Stimulated activated naive B cell treated with anti-CD40 and anti-IgM and Interleukin-4, amounts not matched to agents 10 μg/mL and 1 μg/mL and 100 μg/mL, for 72 hours (primary cell): ENCODE measurements at places on chromosomes 16 and 17.

GRCh38 chr17:31148205-31148604, 53.4 kb downstream of the NF1 start:
- H3K4me3 ChIP-seq: no peak overlapping the region
- no peak overlapping the region for H3K27ac ChIP-seq
- no peak for DNase-seq
- H3K27me3 ChIP-seq: no peaks in the 10 kb centered on the region
- H3K36me3 ChIP-seq: peaks cover 10% of the 10 kb centered on the region
- no peaks in the 10 kb centered on the region for H3K4me1 ChIP-seq

DNA sequence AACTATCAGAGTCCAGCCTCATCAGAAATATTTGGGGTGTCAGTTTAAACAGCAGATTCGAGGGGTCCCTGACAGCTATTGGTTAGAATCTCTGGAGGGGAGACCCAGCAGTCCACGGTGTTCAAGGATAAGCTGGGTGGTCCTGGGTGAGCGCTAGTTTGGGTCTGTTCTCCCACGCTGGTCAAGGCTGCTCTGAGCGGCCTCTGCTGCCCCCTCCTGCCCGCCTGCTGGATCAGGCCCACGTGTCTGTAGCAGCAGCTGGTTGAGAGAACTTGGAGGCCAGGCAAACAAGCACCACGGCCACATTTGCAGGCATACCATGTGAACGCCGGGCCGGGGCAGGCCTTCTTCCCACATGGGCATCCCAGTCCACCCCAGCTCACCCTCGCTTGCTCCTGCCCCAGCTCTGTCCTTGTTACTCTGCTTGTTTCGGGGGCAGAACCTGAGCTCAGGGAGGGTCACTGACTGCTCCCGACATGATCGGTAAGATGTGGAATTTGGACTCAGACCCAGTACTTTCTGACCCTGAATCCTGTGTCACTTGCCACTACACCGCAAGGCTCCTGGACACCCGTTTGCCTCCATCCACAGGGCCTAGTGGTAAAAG, 7.4 kb downstream of the FOXF1 start:
- H3K27ac ChIP-seq: peak overlapping the region; percentile 85
- H3K27me3 ChIP-seq: peaks cover 90% of the 10 kb centered on the region
- peaks cover 30% of the 10 kb centered on the region for H3K4me1 ChIP-seq
- H3K4me3 ChIP-seq: no peak overlapping the region

GRCh38 chr17:67162771-67163170, 82.2 kb downstream of the HELZ start:
- peaks cover under 1% of the 10 kb centered on the region for H3K4me1 ChIP-seq
- peaks cover 33% of the 10 kb centered on the region for H3K36me3 ChIP-seq
- no peak for DNase-seq

- H3K36me3 ChIP-seq: peaks cover 60% of the 10 kb centered on the region
- no peak for DNase-seq
- H3K4me3 ChIP-seq: no peak overlapping the region
- H3K27ac ChIP-seq: no peak overlapping the region
- H3K27me3 ChIP-seq: no peaks in the 10 kb centered on the region
- H3K4me1 ChIP-seq: peaks cover 7% of the 10 kb centered on the region
Measured at GRCh38 chr16:16106466-16106865, 116.8 kb downstream of the ABCC6 start.

DNA sequence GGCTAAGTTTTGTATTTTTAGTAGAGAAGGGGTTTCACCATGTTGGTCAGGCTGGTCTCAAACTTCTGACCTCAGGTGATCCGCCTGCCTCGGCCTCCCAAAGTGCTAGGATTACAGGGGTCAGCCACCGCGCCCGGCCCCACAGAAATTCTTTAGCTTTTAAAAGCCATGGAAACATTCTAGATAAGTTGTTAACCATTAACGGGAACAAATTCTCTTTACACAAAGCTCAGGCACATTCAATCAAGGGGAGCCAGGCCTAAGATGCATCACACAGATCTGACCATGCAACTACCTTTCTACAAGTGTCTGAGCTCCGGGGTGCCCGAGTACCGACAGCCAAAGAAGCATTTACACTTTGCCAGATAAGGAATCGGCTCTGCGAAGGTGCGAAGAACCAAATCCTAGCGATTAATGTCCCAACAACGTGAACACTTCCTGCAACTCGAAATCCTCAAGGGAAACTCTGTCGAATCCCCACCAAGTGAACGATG, 1.0 kb downstream of the EMC8 start:
- DNase-seq: no peak
- H3K4me1 ChIP-seq: peaks cover 58% of the 10 kb centered on the region
- no peaks in the 10 kb centered on the region for H3K27me3 ChIP-seq
- H3K36me3 ChIP-seq: peaks cover 33% of the 10 kb centered on the region

GRCh38 chr17:14078027-14078426, 8.7 kb downstream of the COX10 start:
- no peaks in the 10 kb centered on the region for H3K27me3 ChIP-seq
- H3K36me3 ChIP-seq: peaks cover 49% of the 10 kb centered on the region

GRCh38 chr17:81527591-81528383, at the start of gene FSCN2:
Gene FSCN2, plus strand, starts transcription at chr17:81528377. Its CDS starts 155 bp downstream, at chr17:81528532.
- H3K27ac ChIP-seq: no peak within 1 kb of the TSS
- no peak within 1 kb of the TSS for H3K4me3 ChIP-seq
- H3K36me3 ChIP-seq: peaks cover 2% of the 10 kb centered on the region
- DNase-seq: no peak
- H3K27me3 ChIP-seq: peaks cover 6% of the 10 kb centered on the region

DNA sequence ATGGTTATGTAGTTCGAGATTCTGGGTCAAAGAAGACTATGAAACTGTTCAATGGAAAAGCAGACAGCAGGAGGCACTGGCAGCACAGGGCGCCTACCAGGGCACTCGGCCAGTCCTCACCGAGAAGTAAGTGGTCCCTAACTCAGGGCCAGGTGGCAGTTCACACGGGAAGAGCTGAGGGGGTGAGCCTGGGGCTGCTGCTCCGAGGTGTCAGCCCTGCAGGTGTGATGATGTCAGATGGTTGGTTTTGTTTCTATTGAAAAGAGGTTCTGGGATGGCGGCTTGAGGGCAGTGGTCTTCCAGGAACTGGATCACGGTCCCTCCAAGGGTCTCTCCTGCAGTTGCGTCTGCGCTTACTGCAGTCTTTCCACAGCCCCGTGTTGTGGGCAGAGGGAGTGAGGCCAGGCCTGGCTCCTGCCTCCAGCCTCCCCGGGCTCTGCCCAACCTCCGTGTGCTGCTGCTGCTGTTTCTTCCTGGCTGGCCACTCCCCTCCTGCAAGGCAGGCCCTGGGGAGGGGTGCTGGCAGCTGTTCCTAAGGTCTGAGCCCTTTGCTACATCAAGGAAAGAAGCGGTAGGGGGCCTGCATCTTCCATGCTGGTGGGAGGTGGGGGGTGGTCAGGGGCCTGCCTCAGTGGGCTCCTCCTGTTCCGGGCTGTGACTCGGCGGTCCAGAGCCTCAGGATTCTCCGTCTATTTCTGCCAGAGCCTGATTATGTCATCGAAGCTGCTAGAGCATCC, 22.6 kb downstream of the RNF213 start:
- H3K27me3 ChIP-seq: no peaks in the 10 kb centered on the region
- H3K4me3 ChIP-seq: no peak overlapping the region
- peaks cover 38% of the 10 kb centered on the region for H3K36me3 ChIP-seq
- H3K4me1 ChIP-seq: peaks cover 14% of the 10 kb centered on the region

DNA sequence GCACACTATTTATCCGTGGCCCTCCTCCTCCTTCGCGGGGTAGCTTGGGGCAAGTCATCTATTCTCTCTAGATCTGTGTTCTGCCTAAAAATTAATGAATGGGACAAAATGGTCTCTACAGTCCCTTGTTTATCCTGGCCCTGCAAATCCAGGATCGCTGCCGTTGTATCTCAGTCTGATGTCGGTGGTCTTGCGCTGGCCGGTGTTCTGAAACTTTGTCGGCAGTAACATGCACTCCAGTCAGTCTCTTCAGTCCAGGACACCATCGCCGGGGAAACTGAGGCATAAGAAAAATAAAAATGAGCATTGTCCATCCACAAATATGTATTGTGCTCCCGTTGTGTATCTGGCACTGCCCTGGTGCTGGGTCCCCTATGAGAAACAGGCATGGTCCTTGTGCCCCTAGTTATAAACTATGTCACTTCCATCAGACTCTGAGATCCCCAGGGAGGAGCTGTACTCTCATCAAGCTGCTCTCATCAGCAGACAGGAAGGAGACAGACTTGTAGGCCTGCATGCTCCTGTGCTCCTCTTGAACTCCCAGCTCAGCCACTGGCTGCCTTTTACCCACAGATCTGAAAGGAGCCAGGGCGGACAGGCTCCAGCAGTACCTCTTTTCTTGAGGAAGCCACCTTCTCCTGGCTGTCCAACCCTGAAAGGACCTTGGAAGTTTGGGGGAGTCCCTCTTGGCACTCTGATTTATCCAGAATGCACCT, 13.7 kb upstream of the CA4 start:
- peaks cover 11% of the 10 kb centered on the region for H3K36me3 ChIP-seq
- H3K27ac ChIP-seq: peak overlapping the region; percentile 95
- H3K27me3 ChIP-seq: peaks cover 38% of the 10 kb centered on the region
- H3K4me1 ChIP-seq: peaks cover 51% of the 10 kb centered on the region

GRCh38 chr16:11291091-11291703, 10.1 kb upstream of the PRM1 start:
- H3K4me1 ChIP-seq: peaks cover 33% of the 10 kb centered on the region
- no peak for DNase-seq
- H3K27ac ChIP-seq: no peak overlapping the region
- no peaks in the 10 kb centered on the region for H3K36me3 ChIP-seq

- peaks cover 31% of the 10 kb centered on the region for H3K27me3 ChIP-seq
- no peak overlapping the region for H3K27ac ChIP-seq
- no peaks in the 10 kb centered on the region for H3K36me3 ChIP-seq
- H3K4me3 ChIP-seq: no peak overlapping the region
Measured at GRCh38 chr16:52953215-52953614, 99.5 kb downstream of the CHD9NB start.

DNA sequence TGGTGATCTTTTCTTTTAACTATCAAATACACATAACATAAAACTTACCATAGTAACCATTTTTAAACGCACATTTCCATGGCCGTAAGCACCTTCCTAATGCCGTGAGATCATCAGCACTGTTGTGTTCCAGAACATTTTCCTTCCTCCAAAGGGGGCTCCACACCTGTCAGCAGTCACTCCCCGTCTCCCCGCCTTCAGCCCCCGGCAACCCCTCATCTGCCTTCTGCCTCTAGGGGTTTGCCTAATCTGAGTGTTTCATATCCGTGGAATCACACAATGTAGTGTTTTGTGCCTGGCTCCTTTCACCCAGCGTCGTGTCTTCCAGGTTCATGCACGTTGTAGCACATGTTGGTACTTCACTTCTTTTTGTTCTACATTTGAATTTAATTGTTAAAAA, 350.1 kb upstream of the TNRC6C start:
- no peak overlapping the region for H3K4me3 ChIP-seq
- no peaks in the 10 kb centered on the region for H3K27me3 ChIP-seq
- H3K4me1 ChIP-seq: peaks cover 13% of the 10 kb centered on the region
- no peak for DNase-seq
- H3K27ac ChIP-seq: no peak overlapping the region

- H3K4me3 ChIP-seq: no peak overlapping the region
- H3K36me3 ChIP-seq: no peaks in the 10 kb centered on the region
- DNase-seq: no peak
- H3K27ac ChIP-seq: no peak overlapping the region
- H3K4me1 ChIP-seq: no peaks in the 10 kb centered on the region
Measured at GRCh38 chr17:33680472-33680871, 387.4 kb upstream of the ASIC2 start.

GRCh38 chr17:1060991-1061390, 64.1 kb downstream of the TIMM22 start:
- H3K4me1 ChIP-seq: peaks cover 10% of the 10 kb centered on the region
- peak overlapping the region; percentile 14 for H3K27ac ChIP-seq
- peaks cover 52% of the 10 kb centered on the region for H3K36me3 ChIP-seq
- H3K4me3 ChIP-seq: no peak overlapping the region
- no peak for DNase-seq

GRCh38 chr17:78915872-78916632, 9.1 kb downstream of the TIMP2 start:
- peak overlapping the region; percentile 20 for H3K4me3 ChIP-seq
- H3K36me3 ChIP-seq: no peaks in the 10 kb centered on the region
- no peak for DNase-seq
- H3K27me3 ChIP-seq: peaks cover 8% of the 10 kb centered on the region
- peak overlapping the region; percentile 93 for H3K27ac ChIP-seq

DNA sequence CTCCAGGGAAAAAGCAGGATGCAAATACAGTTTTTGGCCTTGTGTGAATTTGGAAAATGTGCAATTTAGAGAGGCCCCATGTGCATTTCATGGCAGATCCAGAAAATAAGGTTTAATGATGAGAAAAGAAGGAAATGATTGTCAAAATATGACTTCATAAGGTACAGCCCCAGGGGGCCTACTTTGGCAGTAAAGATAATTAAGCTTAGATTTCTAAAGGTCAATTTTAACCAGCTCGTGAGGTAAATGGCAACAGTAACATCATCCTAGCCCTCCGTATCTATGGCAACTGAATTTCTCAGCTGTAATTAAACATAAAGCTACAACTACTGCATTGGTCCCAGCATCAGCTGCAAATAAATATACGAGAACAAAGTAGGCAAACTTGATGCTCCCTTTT, 30.0 kb upstream of the PRSS54 start:
- no peak overlapping the region for H3K4me3 ChIP-seq
- H3K36me3 ChIP-seq: no peaks in the 10 kb centered on the region
- no peak for DNase-seq
- no peaks in the 10 kb centered on the region for H3K4me1 ChIP-seq
- no peak overlapping the region for H3K27ac ChIP-seq
- H3K27me3 ChIP-seq: peaks cover 16% of the 10 kb centered on the region

GRCh38 chr17:27793906-27794569, 6.3 kb downstream of the NOS2 start:
- peaks cover 56% of the 10 kb centered on the region for H3K27me3 ChIP-seq
- H3K4me3 ChIP-seq: peak overlapping the region; percentile 63
- peaks cover 4% of the 10 kb centered on the region for H3K4me1 ChIP-seq
- no peaks in the 10 kb centered on the region for H3K36me3 ChIP-seq

- no peak for DNase-seq
- H3K27me3 ChIP-seq: no peaks in the 10 kb centered on the region
- H3K4me1 ChIP-seq: peaks cover 39% of the 10 kb centered on the region
Measured at GRCh38 chr17:49378311-49378710, 16.3 kb upstream of the ZNF652 start.

GRCh38 chr16:67598527-67598926, 36.2 kb downstream of the CTCF start:
- no peak for DNase-seq
- H3K36me3 ChIP-seq: peaks cover 12% of the 10 kb centered on the region
- no peaks in the 10 kb centered on the region for H3K27me3 ChIP-seq
- H3K4me3 ChIP-seq: no peak overlapping the region

- H3K4me3 ChIP-seq: no peak overlapping the region
- no peak overlapping the region for H3K27ac ChIP-seq
- H3K36me3 ChIP-seq: no peaks in the 10 kb centered on the region
- no peak for DNase-seq
- H3K4me1 ChIP-seq: no peaks in the 10 kb centered on the region
Measured at GRCh38 chr17:13337864-13338371, 263.8 kb downstream of the HS3ST3A1 start.

DNA sequence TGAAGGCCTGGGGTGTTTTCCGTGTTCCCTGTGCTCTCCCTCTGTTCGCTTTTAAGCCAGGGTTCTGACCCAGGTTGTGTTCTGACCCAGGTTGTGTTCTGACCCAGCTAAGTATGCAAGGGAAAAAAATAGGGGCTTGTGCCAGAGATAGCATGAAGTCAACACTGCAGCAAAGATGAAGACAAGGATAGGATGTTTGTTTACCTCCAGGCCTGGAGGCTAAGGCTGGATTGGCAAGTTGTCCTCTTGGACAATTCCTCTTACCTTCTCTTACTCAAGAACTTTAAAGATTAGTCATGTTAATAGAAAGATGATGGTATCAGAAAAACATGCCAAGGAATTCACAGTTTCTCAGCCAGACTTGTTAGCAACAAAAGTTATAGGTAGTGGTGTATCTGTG, 19.4 kb downstream of the LYRM9 start:
- H3K4me1 ChIP-seq: no peaks in the 10 kb centered on the region
- no peaks in the 10 kb centered on the region for H3K27me3 ChIP-seq
- no peak overlapping the region for H3K27ac ChIP-seq
- no peak for DNase-seq
- H3K4me3 ChIP-seq: no peak overlapping the region
- peaks cover 9% of the 10 kb centered on the region for H3K36me3 ChIP-seq
